ENCODE measurements at places on chromosomes 6 and 20.

DNA sequence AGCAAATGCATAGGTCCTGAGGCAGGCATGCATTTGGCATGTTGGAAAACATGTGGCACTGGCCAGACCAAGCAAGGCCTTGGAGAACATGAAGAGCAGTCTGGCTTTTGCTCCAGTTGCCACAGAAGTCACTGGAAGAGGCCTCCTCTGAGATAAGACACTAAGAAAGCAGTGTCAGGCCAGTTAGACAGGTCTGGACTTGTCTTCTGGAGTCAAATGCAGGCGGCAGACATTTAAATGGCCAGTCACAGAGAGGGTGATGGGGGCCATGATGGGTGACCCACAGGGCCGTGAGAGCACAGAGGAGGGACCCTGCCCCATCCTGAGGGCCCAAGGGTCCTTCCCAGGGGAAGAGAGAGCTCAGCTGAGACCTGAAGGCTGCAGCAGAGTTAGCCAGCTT lies 26.7 kb upstream of the ADA start:
- no peaks in the 10 kb centered on the region for H3K27me3 ChIP-seq
- no peak overlapping the region for H3K4me3 ChIP-seq
- H3K36me3 ChIP-seq = no peaks in the 10 kb centered on the region
- no peaks in the 10 kb centered on the region for H3K4me1 ChIP-seq
- H3K27ac ChIP-seq = no peak overlapping the region

DNA sequence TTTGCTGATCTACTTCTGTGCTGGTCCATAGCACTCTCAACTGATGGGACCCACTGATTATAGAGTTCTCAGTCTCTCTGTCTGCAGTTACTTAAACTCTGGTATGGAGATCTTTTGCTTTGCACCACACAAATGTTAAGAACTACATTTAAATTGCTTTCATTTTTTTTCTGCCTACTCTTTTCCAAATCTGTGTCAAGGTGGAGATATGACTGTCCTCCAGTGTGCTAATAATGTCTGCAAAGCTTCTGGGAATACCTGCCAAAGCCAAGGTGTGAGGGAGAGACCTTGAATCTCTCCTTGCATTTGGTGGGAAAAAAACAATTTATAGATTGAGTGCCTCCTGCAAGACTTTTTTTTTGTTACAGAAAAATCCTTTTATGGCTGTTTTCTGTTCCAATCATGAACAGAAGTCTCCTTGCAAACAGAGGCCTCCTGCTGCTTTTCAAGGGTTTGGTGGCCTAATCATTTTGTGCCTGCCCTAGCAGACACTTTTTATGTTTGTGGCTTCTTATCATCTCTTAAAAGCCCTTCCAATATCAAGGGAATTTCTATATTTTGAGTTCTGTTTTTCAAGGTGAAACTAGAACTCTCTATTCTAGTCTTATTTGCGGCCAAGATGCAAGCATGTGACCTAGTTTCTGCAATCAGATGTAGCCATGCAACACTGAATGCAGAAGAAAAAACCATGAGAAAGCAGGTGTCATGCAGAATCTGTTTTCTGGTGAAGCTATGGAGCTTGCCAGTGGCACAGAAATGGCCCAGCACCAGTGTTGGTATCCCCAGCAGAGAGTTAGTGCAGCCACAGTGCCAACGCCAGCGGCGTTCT lies 23.2 kb upstream of the AKIRIN2 start:
- H3K4me1 ChIP-seq = peaks cover 15% of the 10 kb centered on the region
- no peak overlapping the region for H3K27ac ChIP-seq
- H3K27me3 ChIP-seq = no peaks in the 10 kb centered on the region
- DNase-seq = no peak
- H3K36me3 ChIP-seq = no peaks in the 10 kb centered on the region

DNA sequence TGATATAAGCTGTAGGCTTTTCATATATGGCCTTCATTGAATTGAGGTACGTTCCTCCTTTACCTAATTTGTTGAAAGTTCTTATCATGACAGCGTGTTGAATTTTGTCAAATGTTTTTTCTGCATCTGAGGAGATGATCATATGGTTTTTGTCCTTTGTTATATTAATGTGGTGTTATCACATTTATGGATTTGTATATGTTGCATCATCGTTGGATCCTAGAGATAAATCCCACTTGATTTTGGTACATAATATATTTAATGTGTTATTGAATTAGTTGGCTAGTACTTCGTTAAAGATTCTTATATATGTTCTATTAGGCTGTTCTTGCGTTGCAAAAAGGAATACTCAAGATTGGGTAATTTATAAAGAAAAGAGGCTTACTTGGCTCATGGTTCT lies 8.6 kb upstream of the WFDC9 start:
- no peaks in the 10 kb centered on the region for H3K4me1 ChIP-seq
- no peak overlapping the region for H3K27ac ChIP-seq
- no peaks in the 10 kb centered on the region for H3K27me3 ChIP-seq

DNA sequence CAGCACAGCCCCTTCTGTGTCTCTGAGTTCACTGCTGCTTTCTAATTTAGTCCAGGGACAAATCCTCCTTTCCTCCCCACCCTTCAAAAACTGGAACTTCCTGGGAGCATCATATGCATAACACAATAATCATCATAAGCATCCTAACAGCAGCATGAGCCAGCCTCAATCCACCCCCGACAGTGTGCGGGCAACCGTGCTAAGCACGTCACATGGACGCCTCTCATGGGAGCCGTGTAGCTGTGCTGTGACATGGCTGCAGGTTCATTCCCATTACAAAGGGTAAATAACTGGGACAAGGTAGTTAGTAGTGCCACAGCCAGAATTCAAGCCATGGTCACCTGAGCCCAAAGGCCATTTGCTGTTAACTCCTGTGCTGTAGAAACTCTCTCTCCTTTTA lies 24.5 kb upstream of the ULBP3 start:
- H3K36me3 ChIP-seq = no peaks in the 10 kb centered on the region
- no peak overlapping the region for H3K4me3 ChIP-seq
- H3K27ac ChIP-seq = no peak overlapping the region
- peaks cover 7% of the 10 kb centered on the region for H3K27me3 ChIP-seq
- no peak for DNase-seq

- no peak overlapping the region for H3K27ac ChIP-seq
- no peak for DNase-seq
- H3K4me1 ChIP-seq = peaks cover 68% of the 10 kb centered on the region
Measured at GRCh38 chr20:17958373-17959256, 10.0 kb downstream of the SNX5 start.

- H3K27ac ChIP-seq = no peak overlapping the region
- H3K36me3 ChIP-seq = no peaks in the 10 kb centered on the region
- H3K4me1 ChIP-seq = peaks cover 7% of the 10 kb centered on the region
- no peaks in the 10 kb centered on the region for H3K27me3 ChIP-seq
- H3K4me3 ChIP-seq = no peak overlapping the region
Measured at GRCh38 chr6:24658573-24659560, 7.8 kb downstream of the TDP2 start.

- H3K4me3 ChIP-seq = no peak overlapping the region
Measured at GRCh38 chr6:35473075-35473849, 5.1 kb downstream of the RPL10A start.

DNA sequence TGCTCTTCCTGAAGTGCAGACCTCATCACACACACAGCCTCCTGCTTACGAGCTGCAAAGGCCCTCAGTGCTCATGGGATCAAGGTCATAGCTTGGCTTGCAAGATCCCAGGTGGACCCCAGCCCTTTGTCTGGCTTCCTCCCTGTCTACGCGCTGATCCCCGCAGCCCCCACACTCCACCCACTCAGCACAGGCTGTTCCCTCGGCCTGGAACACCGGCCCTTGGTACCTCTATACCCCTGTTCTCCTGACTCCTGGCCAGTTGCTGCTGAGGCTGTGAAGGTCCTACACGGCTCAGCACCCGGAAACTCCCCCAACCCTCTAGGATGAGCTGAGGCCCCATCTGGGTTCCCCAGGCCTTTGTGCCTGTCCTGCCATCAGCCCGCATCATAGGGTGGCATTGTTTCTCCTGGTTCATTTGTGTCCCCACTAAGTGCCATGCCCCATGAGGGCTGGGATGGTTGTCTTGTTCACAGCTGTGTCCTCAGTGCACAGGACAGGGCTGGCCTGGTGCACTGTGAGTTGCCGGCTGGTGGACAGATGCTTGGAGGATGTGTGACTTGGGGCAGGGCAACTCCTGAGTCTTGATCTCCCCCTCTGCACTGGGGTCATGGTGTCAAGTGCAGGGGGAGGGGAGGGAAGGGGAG lies 57.0 kb downstream of the ADNP start:
- no peaks in the 10 kb centered on the region for H3K36me3 ChIP-seq
- H3K27ac ChIP-seq = no peak overlapping the region
- H3K4me3 ChIP-seq = no peak overlapping the region

- peaks cover 4% of the 10 kb centered on the region for H3K27me3 ChIP-seq
- H3K36me3 ChIP-seq = no peaks in the 10 kb centered on the region
- no peak overlapping the region for H3K4me3 ChIP-seq
Measured at GRCh38 chr20:64199395-64199794, 35.1 kb downstream of the MYT1 start.

- H3K27ac ChIP-seq = no peak overlapping the region
- no peaks in the 10 kb centered on the region for H3K4me1 ChIP-seq
- H3K4me3 ChIP-seq = no peak overlapping the region
- no peaks in the 10 kb centered on the region for H3K36me3 ChIP-seq
- no peaks in the 10 kb centered on the region for H3K27me3 ChIP-seq
Measured at GRCh38 chr6:70538376-70538775, 28.4 kb upstream of the SDHAF4 start.

- H3K4me1 ChIP-seq = no peaks in the 10 kb centered on the region
- no peaks in the 10 kb centered on the region for H3K36me3 ChIP-seq
- H3K4me3 ChIP-seq = no peak overlapping the region
- DNase-seq = no peak
- no peaks in the 10 kb centered on the region for H3K27me3 ChIP-seq
Measured at GRCh38 chr6:23713211-23713610, 412.8 kb upstream of the NRSN1 start.

GRCh38 chr6:163694988-163695398 lies 280.5 kb downstream of the QKI start:
- H3K4me1 ChIP-seq = no peaks in the 10 kb centered on the region
- no peak overlapping the region for H3K27ac ChIP-seq
- DNase-seq = no peak
- no peaks in the 10 kb centered on the region for H3K36me3 ChIP-seq

DNA sequence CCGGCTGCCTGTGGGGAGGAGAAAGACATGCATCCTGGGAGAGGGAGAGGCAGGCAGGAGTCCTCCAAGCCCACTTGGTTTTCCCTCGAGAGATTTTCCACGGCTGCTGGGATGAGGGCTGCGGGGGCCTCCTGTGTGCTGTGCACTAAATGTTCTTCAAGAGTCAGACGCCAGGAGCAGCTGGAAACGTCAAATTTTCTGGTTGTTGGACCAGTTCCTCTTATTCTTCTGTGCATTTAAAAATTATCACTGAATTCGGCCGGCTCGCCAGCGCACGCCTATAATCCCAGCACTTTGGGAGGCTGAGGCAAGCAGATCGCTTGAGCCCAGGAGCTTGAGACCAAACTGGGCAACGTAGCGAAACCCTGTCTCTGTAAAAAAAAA lies 32.8 kb upstream of the NTSR1 start:
- no peak overlapping the region for H3K27ac ChIP-seq
- no peak overlapping the region for H3K4me3 ChIP-seq
- no peaks in the 10 kb centered on the region for H3K4me1 ChIP-seq
- H3K27me3 ChIP-seq = no peaks in the 10 kb centered on the region

DNA sequence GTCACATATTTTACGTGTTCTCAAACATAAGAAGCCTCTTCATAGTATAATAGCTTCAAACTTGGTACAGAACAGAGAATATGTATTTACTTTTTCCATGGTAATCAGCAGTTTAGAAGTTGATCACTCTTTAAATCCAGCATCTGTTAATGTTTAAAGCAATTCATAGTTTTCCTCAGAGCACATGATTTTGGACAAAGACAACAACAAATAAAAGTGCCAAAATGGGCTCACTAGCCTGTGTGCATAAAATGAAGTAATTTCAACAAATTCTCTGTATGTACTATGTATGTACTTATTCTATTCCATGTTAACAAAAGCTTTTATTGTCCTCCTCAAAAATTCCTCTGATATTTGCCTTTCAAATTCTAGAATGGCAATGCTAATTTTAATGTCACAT lies 38.1 kb upstream of the UST start:
- H3K36me3 ChIP-seq = no peaks in the 10 kb centered on the region
- no peaks in the 10 kb centered on the region for H3K27me3 ChIP-seq
- no peak overlapping the region for H3K27ac ChIP-seq
- no peak for DNase-seq
- no peaks in the 10 kb centered on the region for H3K4me1 ChIP-seq

DNA sequence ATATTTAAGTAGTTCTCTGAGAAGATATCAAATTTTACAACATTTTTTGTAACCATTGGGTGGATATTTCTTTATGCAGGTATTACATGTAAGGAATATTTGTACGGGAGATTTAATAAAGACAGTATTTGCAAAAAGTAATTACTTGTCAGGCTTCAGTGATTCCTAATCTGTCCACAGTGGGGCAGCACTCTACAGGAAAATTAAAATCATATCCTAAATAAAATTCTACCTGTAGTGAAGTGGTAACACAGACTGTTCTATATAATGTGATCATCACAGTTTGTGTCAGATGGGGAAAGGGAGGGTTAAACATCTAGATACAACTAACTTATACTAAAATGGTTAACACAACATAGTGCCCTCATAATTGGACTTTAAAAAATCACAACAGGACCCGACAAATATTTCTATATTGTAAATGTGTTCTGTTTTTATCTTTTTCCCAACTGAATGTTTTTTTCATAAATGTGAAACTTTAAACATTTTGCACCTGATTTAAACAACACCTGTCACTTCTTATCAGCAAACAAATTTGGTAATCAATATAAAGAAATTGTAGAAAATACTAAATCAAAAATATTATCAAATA lies 145.6 kb upstream of the MANEA start:
- H3K36me3 ChIP-seq = no peaks in the 10 kb centered on the region
- H3K4me1 ChIP-seq = no peaks in the 10 kb centered on the region
- peak; percentile 18 for DNase-seq

- H3K27ac ChIP-seq = no peak overlapping the region
- no peak overlapping the region for H3K4me3 ChIP-seq
- H3K27me3 ChIP-seq = no peaks in the 10 kb centered on the region
Measured at GRCh38 chr20:1631309-1632151, 11.7 kb upstream of the SIRPB1 start.

DNA sequence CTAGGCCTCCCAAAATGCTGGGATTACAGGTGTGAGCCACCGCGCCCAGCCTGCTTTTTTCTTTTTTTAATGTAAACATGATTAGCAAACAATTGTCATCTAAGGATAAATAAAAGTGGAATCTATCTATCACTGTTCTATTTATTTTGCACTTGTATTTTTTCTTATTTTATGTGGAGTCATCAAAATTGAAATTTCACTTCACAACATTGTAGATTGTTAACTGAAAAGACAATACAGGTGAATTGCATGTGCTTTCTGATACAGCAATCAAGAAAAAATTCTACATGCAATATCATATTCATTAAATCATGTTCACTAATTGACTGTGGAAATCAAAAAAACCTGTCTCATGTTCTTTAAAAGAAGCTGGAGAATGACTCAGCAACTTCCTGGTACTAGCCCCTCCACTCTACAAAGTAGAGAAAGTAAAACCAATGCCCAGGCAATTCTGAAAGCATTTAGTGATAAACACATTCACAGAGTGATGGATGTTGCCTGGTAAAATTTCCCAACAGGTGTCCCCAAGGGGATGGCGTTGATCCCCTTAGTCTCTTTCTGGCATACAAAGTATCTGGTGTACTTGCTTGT lies 10.7 kb upstream of the RFX6 start:
- H3K4me3 ChIP-seq = no peak overlapping the region
- H3K27me3 ChIP-seq = no peaks in the 10 kb centered on the region
- DNase-seq = no peak
- H3K4me1 ChIP-seq = no peaks in the 10 kb centered on the region
